ENCODE measurements at places on chromosomes 4 and X.

DNA sequence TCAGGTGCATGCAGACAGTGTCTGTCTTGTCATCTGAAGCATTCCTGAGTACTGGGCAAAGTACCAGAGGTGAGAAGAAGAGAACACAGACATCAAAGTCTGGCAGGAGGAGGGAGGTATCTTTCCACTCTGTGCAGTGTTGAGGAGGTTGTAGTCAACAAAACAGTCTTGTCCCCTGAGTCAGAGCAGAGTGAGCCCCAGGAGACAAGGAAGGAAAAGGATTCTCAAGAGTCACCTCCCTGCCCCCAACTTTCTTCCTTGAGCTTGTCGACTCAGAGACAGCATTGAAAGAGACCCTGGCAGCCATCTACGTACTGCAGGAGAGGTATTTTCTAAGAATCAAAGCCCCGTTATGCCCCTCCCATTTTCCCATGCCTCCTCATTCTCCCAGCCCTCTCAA, 4.4 kb upstream of the SRPX start:
- no peak for DNase-seq

DNA sequence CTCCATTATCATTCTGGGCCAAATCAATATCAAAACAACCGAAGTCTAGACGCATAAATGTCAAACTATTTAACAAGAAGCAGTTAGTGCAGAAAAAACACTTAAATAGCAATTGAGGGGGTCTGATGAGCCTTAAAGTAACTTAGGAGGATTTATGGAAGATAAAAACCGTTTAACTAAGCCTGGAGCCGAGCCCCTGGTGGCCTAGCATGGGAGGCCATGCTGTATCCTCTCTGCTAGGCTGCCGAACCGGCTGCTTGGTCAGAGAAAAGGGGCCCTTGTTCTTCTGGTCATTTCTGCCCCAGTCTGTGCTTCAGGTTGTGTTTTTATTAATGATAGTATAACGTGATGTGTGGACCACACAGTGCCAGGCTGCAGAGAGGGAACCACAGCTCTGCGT, 72.4 kb downstream of the CPZ start:
- no peak for DNase-seq

DNA sequence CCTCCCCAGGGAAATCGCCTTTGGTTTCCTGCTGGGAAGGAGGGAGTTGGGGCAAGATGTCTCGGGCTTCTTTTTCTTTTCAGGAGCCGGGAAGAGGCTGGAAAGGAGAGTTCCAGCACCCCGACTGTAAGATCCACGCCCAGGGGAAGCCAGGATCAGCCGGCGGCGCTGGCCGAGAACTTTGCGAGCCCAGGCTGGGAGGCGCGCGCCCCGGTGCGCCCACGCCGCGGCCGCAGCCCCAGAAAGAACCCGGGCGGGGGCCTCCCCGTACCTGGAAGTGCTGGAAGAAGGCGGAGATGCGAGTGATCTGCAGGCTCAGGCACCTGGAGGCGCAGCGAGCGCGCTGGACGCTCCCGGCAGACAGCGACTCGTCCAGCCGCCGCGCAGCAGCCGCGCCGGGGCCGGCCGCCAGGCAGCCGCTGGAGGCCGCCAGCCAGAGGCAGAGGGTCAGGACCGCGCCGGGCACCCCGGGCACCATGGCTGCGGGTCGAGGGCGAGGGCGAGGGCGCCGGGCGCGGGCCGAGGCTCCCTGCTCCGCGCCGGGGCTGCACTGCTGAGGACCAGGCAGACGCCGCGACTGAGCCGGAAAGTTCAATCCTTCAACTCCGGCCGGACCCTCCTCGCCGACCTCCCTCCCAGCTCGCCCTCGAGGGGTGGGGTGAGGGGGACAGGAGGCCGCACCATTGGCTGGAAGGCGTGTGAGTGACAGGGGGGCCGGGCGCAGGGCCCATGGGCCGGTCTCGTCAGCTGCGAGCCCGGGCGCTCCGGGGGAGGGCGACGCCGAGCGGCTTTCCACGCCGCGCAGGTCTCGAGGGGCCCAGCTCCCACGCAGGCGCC, at the start of gene ANOS1:
TSS of gene ANOS1 (minus strand) at position 579 of the 837 bp plus-strand sequence. CDS start at position 478, 101 bp downstream.
- DNase-seq = no peak

- peak; percentile 8 for DNase-seq
Measured at GRCh38 chr4:128288689-128289106, 1.1 kb upstream of the PGRMC2 start.

DNA sequence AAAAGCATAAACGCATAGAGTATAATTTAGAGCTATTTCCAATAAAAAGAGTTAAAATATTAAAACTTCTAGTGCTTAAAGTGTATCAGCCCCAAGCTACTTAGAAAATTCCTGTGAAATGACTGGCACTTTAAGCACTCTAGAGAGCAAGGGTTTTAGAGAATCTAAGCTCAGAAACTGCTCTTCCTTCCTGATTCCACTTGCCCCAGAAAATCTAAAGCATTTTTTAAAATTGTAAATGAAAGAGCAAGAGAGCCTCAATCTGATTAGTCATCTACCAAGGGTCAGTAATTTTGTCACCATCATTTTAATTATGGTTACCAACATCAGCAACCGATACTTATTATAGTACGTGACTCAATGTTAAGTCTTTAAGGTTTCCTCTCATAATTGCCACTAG, 25.0 kb downstream of the CTPS2 start:
- DNase-seq = no peak

GRCh38 chr4:48180234-48180633, 46.2 kb upstream of the TXK start:
- DNase-seq = no peak

- DNase-seq = no peak
Measured at GRCh38 chr4:110216129-110216528, 17.7 kb upstream of the ELOVL6 start.

DNA sequence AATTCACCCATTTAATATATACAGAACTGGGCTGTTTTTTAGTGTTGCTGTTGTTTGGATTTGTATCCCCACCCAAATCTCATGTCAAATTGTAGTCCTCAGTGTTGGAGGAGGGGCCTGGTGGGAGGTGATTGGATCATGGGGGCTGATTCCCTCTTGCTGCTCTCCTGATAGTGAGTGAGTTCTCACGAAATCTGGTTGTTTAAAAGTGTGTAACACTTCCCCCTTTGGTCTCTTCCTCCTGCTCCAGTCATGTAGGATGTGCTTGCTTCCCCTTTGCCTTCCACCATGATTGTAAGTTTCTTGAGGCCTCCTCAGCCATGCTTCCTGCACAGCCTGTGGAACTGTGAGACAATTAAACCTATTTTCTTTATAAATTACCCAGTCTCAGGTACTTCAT, 141.6 kb upstream of the AADAT start:
- no peak for DNase-seq

DNA sequence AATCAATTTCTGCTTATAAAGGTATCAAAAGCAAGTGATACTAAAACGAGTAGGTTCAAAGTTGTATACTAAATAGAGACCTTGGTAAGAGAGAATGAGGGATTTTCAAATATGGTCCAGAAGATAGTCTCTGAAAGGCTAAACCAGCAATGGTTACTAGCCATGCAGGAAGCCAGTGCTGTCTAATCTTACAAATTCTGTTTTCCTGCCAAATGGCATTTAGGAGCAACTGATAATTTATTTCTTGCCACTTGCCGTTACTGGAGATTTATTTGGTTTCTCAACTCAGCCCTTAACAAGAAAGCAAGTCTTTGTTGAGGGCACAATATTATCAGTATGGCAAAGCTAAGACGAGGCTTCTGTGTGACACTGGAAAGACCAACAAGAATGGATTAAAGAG, 47.2 kb downstream of the MAP7D3 start:
- DNase-seq = no peak

DNA sequence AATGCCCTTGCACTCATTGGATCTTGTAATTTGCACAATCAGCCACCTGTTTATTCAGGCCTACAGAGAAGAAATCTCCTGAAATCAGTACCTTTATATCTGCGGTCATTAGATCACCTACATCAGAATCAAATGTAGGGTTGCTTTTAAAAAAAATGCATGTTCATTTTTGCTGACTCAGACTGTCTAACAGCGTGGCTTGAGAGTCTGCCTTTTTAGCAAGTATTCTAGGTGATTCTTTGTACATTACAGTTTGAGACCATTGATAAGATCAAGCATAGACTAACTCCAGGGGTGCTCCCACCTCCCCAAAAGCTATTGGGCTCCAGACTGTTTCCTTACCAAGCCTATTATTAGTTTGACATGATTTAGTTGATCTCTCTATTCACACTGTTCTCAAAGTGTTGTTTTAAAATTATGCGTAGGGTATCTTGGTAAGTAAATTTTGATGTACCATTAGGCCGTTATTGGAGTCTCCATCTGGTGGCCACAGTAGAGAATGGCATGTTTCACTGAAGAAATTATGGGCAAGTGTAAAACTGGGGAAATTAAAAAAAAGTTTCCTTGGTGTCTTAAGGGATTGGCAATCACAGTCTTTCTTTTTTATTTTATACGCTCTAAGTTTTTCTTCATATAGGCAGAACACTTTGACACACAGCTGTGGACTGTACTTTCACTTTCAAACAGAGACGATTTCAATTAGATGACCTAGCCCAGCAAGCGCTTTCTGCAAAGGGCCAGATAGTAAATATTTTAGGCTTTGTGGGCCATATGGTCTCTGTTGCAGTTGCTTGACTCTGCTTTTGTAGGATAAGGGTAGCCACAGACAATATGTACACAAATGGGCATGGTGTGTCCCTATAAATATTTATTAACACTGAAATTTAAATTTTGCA, 33.7 kb upstream of the MSL3 start:
- peak; percentile 8 for DNase-seq

DNA sequence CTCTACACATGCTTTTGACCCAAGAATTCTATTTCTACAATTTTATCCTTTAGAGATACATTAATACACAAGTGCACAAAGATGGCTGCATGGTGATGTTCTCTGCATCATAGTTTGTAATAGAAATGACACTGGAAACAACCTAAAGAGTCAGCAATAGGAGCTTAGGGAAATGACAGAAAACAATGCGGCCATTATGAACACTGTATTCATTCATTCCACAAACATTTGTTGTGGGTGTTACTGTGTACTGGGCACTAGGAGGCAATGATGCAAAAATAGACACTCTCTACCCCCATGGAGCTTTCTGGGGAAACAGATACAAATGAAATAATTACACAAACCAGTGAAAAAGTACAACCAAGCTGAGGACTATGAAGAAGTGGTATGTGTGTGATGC, 32.0 kb downstream of the IDS start:
- no peak for DNase-seq

GRCh38 chrX:43688586-43688985, 32.5 kb downstream of the MAOA start:
- no peak for DNase-seq

- no peak for DNase-seq
Measured at GRCh38 chr4:55610381-55610780, 18.3 kb upstream of the PDCL2 start.

GRCh38 chr4:3062471-3062870, 11.9 kb downstream of the HTT-AS start:
- DNase-seq = no peak

DNA sequence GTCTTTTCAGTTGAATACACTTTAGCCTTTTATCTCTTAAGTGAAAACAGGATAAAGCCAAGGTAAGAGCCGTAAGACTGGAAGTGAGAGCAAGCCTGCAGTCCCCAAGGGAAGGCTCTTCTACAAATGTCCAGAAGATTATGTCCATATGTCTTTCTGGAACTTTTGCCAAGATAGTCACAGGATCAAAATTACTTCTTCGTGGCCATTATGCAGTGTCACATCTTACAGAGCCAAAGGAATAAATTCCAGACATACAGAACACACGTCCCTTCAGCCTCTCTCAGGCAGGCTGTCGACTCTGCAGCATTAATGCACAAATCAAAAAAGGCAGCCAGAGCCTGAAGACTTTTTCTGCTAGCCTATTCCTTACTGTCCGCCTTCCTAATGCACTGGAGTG, 10.9 kb upstream of the GATB start:
- DNase-seq = no peak

- no peak for DNase-seq
Measured at GRCh38 chrX:112766774-112767173, 73.9 kb downstream of the AMOT start.

GRCh38 chr4:148834804-148835631, 392.8 kb upstream of the NR3C2 start:
- no peak for DNase-seq

DNA sequence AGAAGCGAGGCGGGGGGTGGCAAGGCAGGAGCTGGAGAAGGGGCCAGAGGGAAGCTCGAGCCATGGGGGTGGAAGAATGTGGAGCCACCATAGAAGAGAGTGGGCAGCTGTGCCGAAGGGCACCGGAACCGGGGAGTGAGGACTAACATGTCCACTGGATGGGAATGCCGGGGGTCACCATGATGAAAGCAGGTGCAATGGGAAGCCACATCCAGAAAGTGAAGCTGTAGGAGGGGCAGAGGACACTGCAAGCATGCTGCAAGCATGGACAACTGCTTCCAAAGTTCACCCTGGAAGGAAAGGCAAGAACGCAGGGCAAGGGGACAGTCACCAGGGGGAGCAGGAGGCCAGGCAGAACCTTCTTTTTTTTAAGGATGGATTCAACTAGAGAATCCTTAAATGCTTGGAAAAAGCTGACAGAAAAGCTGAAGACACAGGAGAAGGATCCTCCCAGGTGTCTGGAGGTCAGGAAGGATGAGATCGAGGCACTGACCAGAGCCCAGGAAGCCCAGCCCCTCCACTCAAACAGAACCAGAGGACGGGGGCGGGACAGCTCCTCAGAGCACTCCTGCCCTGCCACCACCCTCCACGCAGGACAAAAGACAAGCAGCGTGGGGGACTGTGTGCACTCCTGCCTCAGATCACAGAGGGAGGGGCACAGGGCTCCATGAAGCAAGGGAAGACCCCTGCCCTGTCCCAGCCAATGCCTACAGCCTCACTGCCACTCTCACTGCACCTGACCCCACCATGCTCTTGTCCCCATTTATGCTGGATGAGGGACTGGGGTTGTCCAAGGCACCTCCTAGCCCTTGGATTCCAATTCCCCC, 169.2 kb downstream of the AFAP1 start:
- DNase-seq = no peak

DNA sequence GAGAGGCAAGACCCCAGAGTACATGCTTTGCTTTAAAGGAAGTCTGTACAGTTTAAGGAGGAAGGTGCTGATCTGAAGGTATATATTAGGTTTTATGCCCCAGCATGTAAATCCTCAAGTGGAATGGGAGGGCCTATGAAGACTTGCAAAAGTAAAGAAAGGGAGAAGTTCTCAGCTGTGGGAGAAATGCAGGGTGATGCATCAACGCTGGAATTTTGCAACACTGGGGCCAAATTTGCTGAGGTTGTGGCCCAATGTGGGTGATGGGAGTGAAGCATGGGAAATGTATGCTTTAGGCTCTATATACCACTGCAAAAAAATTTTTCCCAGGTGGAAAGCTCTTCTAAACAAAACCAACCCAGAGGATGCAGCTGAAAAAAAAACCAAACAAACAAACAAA, 33.8 kb upstream of the GPR174 start:
- DNase-seq = no peak

DNA sequence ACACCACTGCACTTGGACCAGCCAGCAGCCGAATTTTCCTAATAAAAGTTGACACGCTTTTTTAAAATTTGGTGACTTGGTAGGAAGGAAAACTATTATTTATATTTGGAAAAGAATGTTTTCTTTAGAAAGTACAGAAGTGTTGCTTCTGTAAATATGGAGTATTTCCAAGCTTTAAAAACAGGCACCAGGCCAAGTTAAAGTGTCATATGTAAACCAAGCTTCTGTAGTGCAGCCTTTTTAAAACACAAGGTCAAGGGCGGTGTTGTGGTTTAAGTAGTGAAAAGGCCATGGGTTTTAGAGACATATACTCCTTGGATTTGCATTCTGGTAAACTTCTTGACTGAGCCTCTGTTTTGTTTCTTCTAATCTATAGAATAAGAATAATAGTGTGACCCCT, 62.7 kb downstream of the TRIM2 start:
- DNase-seq = no peak
